Head of caudate nucleus (tissue), 42 donors: ENCODE measurements at places on chromosomes 11 and 22.

DNA sequence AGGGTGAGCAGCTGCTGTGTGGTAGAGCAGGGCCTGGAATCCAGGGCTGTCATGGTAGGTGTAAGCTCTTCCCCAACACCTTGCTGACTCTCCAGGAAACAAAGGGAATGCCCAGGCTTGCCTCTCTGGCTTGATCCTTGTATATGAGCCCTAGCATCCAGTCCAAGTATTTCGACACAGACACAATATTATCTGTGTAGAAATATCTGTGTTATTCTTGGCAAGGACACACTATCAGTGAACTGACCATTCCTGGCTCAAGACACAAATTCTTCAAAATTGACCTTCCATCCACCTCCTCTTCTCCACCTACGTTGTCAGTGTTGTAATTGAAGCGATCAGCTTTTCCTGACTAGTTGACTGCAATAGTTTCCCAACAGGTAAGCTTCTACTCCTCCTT lies 312.0 kb upstream of the NARS2 start:
- DNase-seq: no peak

- no peak for DNase-seq
Observed at GRCh38 chr11:14451825-14452224, 47.8 kb downstream of the COPB1 start.

DNA sequence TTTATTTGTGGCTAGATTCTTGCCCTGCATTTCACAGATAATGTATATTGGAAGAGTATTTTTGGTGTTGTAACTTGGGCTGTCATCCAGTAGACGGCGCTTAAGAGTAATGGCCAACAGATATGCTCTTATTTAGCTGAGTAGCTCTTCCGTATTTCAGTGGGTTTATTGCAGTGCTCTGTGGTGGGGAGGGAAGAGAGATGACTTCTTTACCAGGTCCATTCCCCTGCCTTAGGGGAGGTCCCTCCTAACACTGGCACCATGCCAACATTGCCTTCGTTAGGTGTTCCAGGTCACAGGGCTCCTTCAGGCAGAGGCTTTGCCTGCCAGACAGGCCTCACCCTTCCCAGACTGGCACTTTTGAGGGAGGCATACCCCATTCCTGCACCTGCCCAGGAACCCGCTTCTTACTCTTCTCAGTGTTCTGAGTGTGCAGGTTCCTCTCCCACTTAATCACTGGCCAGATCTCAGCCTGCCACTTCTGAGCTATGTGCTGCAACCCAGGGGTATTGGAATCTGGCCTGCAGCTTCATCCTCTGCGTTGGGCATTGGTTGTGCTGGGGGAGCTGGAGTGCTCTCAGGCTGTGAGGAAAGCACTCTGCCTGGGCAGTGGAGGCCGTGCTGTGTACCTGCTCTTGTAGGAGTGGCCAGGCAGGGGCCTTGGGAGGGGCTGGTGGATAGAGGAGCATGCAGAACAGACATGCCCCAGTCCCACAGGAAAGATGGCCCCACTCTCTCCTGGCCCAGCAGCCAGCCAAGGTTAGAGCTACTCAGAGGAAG lies 29.4 kb upstream of the SLN start:
- no peak for DNase-seq

GRCh38 chr11:78784321-78785061 lies 209.8 kb upstream of the NARS2 start:
- no peak for DNase-seq

- no peak for DNase-seq
Observed at GRCh38 chr11:74675761-74676160, 55.5 kb downstream of the CHRDL2 start.
